Stimulated activated naive B cell treated with anti-CD40 and anti-IgM and Interleukin-4, amounts not matched to agents 10 μg/mL and 1 μg/mL and 100 μg/mL, for 72 hours (primary cell): ENCODE measurements at places on chromosomes 2 and 18.

GRCh38 chr2:146572598-146572997 lies 1272.2 kb upstream of the ACVR2A start:
- no peak for DNase-seq

GRCh38 chr18:27789406-27789805 lies 387.5 kb downstream of the CDH2 start:
- DNase-seq, result no peak

- DNase-seq, result no peak
Measured at GRCh38 chr2:240702640-240703011, 11.0 kb downstream of the AQP12A start.

DNA sequence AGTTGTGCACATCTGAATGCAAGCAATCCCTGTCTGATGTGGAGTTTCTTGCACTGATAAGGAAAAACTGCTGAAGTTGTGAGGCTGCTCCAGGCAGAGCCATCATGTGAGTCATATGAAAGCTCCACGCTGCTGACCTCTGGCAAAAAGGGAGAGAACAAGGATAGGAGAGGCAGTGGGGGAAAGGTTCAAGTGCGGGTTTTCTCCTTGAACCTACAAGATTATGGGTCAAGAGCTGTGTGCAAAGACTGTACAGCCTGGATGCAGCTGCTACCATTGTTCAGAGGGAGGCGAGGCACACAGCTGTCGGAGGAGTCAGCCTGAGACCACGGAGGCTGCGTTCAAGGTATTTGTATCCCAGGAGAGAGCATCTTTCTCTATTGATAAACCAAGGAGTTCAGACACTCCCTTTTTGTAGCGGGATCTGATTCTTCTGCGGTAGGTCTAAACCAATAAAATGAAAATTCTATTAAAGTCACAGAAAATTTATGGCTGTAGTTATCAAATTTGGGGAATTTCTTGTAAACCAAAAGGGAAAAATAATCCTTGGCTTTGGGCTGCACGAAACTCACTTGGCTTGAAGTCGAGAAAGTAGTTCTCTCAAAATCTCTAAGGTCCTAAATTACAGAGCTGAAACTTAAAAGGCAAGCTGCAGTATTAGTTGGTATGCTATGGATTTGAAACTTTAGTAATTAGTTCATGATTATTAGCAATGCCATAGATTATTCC lies at the start of gene CDK15:
Gene CDK15 (plus strand): TSS at position 96 of the 729 bp plus-strand sequence. CDS start 128 bp downstream, at position 224.
- DNase-seq, result no peak

DNA sequence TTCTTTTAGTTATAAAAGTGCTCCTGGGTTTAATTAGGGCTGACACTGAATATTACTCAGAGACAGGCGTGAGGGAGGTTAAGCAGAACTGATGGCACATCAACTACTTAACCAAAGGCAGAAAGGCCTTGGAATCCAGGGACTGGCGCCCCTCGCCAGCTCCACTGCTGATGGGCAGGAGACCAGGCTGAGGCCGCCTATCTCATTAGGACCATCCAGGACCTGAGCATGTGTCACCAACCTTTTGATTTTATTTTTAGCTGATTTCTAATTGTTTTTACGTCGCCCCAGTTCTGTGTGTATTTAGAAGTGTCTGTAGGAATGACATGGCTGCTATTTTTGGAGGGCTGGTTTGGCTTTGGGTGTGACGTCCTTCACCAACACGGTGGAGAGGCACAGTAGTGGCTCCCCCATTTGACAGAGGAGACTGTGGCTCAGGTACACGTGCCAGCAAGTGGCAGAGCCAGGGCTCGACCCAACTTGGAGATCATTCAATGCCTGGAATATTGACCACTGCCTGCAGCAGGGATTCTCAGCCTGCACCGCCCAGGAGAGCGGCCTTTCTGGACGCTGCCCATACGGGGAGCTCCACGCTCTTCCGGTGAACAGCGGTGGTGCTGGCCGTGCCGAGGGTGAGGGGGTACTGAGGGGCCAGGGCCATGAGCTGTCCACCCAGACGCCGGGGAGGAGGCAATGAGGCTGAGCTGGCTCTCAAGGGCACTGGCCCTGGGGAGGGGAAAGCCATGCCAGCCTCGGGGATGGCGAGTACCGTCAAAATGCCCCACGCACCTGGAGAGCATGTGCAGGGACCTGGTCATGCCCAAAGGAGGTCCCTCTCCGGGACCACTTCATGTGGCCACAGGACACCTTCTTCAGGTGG lies 205.7 kb downstream of the ASB1 start:
- no peak for DNase-seq

DNA sequence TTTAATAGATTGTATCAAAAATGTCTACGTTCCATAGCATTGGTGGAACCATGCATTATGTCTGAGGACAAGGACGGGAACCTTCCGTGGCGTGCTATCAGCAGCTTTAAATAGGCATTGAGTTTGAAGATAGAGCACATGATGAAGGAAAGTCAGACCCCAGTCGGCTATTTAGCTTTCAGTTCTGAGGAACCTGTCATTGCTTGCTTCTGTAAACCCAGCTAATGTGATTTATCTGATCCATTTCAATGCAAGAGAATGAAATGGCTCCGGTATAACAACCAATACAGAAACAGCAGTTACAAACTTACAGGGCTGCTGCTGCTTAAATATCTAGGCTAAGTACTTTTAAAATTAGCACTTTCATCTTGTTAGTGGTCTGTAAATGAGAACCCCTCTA lies 503.3 kb downstream of the RNF144A start:
- no peak for DNase-seq

DNA sequence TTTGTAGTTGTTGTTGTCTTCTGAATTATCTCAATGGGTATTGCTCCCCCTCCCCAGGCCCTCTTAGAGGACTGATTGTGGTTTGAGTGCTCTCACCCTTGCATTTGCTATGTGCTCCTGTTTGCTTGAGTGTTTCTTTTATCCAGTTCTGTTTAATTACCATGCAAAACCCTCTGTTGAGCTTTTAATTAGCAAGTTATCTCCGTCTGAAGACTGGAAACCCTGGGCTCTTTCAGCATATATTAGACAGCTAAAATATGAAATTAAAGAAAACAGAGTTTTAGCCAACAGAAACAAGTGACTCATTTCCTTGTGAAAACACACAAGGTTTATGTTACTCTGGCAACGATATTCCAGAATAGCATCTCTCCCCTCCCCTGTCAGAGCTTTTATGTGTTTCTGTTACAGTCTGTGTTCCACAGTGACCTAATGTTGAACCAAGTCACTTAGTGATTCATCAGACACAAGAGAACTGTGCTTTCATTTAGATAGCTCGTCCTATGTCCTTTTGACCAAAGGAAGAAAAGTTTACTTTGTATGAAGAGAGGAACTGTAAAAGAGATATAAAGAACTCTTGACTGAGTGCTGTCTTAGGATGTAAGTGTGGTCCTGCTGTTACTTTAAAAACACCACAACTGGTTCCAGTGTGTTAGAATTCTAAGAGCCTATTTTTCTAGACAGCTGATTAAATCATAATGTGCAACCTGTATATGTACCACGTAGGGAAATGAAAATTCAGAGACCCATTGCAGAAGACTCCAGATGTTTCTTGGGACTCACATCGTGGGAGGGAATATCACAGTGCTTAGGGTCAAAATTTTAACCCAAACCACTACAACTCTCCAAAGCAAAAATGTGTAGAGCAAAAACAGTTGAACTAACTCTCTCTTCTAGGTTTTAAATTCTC lies 172.8 kb upstream of the RBMS1 start:
- DNase-seq, result no peak

DNA sequence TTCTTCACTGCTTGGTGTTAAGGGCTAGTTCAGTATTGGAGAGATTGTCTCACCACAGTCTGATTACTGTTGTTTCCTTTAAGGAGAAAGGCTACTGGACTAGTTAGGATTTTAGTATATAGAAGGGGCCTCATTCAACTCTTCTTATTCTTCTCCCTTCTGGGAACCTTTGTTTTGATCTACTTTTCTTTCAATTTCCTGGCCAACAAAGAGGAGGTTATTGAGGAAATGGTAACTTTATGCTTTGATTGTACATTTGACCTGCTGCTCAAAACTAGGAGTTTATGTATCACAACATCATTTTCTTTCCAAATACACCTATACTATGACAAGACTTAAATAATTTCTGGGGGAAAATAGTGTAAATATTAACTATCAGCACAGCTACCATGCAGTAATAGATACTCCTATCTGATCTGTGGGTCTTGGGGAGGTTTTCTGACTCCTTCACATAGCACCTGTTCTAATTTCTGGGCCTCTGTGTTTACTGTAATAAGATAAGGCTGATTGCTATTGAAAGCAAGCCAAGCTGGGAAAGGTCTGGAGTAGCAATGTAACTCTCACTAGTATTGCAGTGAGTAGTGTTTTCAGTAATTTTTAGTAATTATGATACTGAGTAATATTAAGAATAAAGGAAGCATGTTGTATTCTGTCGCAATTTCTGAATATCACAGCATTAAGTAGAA lies 395.3 kb downstream of the NUP35 start:
- DNase-seq, result no peak

GRCh38 chr18:76319366-76319765 lies 175.7 kb downstream of the ZNF516 start:
- no peak for DNase-seq

GRCh38 chr2:124241-124880 lies 78.1 kb upstream of the FAM110C start:
- no peak for DNase-seq

DNA sequence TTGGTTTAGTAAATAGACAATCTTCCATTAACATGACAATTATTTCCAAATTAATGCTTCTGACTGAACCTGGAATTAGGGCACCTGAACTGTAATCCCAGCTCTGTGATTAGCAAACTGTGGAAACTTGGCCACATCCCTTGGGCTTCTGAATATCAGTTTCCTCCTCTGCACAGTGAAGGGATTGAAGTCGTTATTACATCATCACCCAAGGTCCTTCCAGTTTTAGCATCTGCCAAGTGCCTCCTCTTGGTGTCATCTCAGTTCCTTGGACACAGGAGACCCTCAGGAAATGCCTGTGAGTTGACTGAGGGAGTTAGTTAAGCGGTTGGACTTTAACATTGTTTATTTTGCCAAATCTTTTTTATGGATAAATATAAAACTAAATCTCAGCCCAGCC lies 64.8 kb downstream of the MOGAT1 start:
- no peak for DNase-seq

DNA sequence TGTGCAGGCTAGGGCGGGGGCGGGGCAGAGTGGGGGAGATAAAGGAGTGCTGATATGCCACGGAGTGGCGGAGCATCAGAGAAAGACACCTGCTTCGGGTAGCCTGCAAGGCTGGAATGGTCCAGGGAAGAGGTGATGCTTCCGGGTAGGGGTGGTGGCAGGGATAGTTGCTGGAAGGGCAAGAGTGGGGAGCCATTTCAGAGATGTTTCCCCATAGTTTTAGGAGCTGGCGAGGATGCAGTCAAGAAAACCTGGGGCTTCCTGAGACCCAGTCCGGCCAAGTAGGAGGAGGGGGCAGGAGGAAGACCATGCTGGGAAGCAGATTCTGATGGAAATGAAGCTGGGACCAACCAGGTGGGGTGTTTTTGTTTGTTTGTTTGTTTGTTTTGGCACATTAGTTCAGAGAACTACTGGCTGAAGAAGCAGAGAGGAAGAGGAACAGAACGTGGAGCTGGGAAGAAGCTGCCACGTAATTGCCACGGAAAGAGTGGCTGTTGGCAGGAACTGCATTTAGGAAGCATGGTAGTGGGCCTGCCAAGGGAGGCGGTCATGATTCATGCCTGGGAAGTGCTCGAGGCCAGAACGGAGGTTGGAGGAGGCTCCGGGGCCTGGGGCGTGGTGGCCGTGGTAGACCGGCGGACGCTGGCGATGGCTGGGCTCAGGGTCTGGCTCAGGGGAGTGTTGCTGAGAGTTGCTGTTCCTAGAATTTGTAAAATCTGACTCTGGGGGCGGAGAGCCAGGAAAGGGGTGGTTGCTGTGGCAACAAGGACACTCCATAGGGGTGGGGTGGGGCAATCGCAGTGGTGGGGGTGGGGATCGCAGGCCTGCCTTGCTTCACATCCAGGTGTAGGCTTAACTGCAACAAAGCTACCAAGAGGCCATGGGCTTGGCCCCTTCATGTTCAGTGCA lies 8.6 kb upstream of the INPP5D start:
- no peak for DNase-seq

DNA sequence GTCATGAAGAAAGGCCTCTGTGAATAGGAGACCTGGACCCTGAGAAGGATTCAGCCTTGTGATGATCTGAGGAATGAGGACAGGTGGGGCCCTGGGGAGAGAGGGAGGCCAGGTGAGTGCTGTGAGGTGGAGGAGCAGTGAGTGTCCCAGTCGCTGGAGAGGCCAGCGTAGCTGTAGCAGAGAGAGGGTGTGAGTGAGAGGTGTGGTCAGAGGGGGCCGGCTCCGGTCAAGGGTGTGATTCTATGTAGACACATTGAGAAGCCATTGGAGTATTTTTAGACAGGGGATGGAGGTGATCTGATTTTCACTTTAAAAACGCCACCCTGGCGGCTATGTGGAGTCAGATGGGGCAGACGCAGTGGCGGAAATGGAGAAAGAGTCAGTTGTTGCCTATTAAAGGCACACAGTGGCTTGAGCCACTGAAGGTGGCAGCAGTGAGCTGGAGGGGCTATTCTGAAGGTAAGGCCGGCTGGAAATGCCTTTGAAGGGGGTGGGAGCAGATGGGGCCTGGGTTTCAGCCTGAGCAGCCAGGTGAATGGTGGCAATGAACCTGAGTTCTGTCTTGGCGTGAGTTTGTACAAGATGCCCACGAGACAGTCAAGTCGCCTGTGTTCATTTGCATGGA lies 55.6 kb downstream of the GREB1 start:
- no peak for DNase-seq

DNA sequence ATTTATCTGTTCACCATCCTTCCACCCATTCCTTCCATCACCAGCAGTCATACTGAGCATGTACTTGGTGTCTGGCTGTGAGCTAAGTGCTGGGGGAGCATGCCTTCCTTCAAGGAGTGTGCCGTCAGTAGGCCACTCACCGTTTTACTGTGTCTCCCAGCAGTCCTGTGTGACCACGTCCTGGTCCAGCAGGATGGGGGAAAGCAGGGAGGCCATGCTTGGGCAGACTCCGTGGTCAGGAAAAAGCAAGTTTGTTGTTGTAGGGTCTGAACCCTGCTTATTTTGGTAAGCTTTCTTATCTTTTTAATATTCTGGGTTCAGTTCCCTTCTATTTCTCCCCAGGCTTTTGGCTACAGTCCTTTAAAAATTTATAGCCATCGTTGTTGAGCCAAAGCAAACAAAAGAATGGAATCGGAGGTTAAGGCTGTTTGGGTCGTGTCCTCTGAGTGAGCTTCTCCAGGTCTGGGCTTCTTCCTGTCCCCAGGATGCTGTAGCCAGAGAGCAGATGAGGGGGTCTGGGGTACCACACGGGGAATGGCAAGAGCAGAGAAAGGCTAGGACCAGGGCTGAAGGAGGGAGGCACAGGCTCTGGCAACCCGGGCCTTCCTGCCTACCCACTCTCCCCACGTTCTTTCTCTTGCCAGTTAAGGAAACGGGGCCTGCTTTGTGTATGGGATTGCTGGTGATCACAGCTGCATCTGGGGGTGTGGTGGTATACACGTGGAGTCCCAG lies 13.5 kb downstream of the SLC30A3 start:
- DNase-seq, result no peak

- DNase-seq, result no peak
Measured at GRCh38 chr18:74331404-74331803, 15.8 kb downstream of the C18orf63 start.
